Esophagus (tissue), 2 donors: ENCODE measurements at places on chromosomes 3 and 15. TPM values are rescaled to one million over a fixed set of nuclear protein-coding genes. Genes with fewer than 3 reads are reported as not detected.

KCNMB3 gene
- 1.1 TPM for polyA plus RNA-seq

GPR156 gene
- 0.07 TPM for polyA plus RNA-seq

AGBL1 gene
- 0.01 TPM for polyA plus RNA-seq

IL17RB gene
- 0.81 TPM for polyA plus RNA-seq

HIGD2B gene
- not detected for polyA plus RNA-seq

GOLGA6L10 gene
- polyA plus RNA-seq: 8.9 TPM

BFSP2 gene
- not detected for polyA plus RNA-seq

PTX3 gene
- 0.40 TPM for polyA plus RNA-seq

EPM2AIP1 gene
- 3.8 TPM for polyA plus RNA-seq

CHRNA5 gene
- 1.5 TPM for polyA plus RNA-seq

DHX30 gene
- polyA plus RNA-seq: 32.7 TPM

PHLDB2 gene
- polyA plus RNA-seq: 5.2 TPM

TRH gene
- not detected for polyA plus RNA-seq

SLC2A2 gene
- polyA plus RNA-seq: not detected

CISH gene
- 5.5 TPM for polyA plus RNA-seq

SLC30A4 gene
- polyA plus RNA-seq: 3.0 TPM

DNAH1 gene
- 2.4 TPM for polyA plus RNA-seq

TUSC7 gene
- not detected for polyA plus RNA-seq
